BJ (cell line): ENCODE measurements at places on chromosomes 2 and 18.

- no peak for DNase-seq
Measured at GRCh38 chr2:232333361-232334135, 45.0 kb upstream of the ALPP start.

DNA sequence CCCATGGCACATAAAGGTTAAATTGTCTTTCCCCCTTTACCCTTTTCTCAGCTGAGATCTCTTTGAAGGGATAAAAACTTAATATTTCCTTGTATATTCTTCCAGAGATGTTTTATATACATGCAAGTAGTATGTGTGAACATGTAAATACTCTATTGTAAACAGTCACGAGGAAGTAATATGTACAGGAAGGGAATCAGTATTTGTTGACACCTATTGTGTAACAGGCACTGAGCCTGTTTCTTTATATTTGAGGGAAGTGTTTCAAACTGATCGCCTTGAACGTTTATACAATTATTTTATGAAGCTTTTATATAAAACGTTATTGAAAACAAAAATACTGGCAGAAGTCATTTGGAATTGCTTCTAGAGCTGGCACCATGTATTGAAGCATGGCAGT is 13.2 kb downstream of the RALBP1 start:
- no peak for DNase-seq

DNA sequence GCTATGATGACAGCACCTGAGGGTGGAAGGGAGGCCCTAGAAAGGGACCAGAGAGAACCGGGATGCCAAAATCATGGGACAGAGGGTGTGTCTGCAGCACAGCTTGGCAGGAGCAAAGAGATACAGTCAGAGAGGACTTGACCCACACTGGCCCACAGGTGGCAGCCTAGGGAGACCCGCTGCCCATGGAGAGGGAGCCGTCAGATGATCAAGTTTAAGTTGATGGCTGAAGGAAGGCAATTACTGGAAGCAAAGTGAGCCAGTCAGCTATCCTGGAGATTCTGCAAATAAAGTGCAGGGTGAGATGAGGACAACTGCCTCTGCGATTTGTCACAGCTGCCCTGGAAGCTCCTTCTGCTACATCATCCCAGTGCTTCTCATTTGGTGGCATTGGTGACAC is 74.0 kb downstream of the CMPK2 start:
- DNase-seq = no peak

- no peak for DNase-seq
Measured at GRCh38 chr2:100214265-100214971, 72.0 kb upstream of the AFF3 start.

DNA sequence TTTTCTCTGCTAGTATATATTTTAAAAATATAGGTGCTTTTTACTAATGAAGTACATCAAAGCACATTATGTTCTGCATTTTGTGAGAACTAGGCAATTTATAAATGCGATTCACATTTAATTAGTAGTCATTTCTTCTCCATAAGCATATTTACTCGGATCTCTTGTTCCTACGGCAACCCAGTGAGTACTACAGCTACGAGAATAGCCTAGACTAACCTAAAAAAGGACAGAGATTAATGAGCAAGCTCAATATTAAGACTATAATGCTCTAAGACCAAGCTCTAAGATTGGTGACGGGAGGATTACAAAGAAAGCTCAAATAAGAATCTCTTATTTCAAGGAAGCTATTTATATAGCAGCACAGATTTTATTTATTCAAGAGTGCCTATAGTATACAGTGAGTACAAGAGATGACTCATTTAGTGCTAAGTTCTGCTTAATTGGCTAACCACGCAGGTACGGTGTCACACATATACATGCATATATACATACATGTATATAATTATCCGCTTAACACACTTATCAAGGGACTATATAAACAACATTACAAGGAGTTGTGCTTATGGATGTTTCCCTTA is 364.7 kb downstream of the GPD2 start:
- no peak for DNase-seq

DNA sequence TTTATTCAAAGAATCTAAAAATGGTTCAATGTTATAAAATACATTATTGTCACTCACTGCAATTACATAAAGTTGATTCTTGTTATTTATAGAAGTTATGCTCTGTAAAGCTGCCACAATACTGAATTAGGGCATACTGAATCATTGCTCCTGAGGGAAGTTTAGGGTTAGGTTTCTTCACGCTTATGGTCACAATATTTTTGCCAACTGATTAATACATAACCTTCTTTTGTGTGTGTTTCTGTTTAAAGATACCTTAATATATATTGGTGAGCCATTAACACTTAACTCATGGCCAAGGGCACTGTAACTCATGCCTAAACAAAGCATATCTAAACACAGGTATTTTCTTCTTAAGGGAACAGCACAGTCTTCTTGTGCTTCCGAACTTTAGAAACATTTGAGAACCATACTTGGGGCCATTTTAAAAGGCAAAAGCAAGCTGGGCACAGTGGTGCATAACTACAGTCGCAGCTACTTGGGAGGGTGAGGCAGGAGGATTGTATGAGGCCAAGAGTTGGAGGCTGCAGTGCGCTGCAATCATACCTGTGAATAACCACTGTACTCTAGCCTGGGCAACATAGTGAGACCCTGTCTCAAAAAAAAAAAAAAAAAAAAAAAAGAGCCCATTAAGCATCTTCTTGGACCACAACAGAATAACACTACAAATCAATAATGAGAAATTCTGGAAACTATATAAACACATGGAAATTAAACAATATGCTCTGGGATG is 15.6 kb downstream of the DARS1 start:
- no peak for DNase-seq

GRCh38 chr18:66393463-66393862 is 210.4 kb downstream of the CDH19 start:
- no peak for DNase-seq

GRCh38 chr2:224969633-224970260 is 72.5 kb downstream of the DOCK10 start:
- no peak for DNase-seq

DNA sequence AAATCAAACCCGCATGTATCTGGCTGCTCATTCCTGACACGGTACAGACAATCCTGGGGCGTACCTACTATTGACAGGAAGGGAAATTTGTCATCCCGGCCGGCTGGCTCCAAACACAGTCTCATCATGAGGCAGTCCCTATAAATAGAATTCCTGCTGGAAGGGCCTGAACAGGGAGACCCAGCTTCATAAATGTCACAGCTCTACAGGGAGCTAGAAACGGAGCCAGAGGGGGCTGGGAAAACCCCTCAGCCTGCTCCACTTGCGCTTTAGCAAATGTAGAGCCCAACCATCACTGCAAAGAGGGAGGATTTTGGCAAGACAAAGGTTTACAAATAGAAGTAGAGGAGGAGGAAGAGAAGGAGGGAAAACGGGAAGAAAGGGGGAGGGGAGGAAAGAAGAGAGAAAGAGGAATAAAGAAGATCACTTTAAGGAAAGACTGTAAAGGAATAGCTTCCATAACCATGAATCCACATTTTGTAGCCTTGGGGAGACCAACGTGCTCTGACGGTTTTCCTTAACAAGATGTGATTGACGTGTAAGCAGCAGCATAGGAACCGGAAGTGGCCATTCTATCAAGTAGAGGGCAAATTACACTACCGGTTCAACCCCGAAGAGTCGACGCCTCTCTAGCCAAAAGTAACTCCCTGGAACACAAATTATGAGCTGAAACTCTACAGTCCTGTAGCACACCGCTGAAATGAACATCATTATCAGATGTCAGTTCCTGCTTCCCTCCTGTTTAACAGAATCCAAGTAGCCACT is 56.8 kb upstream of the TTN start:
- no peak for DNase-seq

- DNase-seq = no peak
Measured at GRCh38 chr2:109033171-109033570, 44.2 kb upstream of the EDAR start.
